Sciatic nerve (tissue), 2 donors: ENCODE measurements at places on chromosomes 1 and 21.
A peak's percentile ranks its signal among the peaks of the same experiment; 100 is the strongest.

DNA sequence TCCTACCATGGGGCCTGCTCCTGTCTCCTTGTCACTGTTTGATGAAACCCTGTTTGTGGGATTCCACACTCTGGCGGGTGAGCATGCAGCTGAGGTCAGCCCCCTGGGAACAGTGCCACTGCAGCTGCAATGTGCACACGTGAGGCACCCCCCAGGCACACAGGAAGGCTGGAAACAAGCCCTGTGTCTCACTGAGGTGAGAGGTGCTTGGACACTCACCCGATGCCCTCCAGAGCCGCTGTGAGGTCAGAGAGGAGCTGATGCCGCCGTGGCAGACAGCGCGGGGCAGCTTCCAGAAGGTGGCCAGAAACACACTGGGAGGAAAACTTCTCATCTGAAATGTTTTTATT is 49.7 kb downstream of the SLX9 start:
- no peak for DNase-seq

GRCh38 chr1:115229016-115229415 is 109.0 kb downstream of the NGF start:
- DNase-seq, result no peak

DNA sequence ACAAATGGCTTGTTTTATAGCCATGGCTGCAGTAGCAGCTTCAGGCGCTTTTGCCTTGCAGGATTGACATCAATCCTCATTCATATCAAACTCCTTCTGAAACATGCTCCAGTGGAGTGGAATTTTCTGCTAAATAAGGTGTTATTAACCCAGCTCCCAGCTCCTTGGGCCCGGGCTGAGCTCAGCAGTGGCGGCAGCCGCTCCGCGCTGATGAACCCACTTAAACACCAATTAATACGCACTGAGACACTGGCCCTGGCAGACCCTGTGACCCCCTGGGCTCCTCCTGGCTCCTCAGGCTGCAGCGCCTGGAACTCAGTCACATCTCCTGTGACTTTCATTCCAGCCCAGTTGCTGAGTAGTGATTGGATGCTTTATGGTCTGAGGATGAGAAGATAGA is 137.4 kb upstream of the GRIK3 start:
- no peak for DNase-seq

DNA sequence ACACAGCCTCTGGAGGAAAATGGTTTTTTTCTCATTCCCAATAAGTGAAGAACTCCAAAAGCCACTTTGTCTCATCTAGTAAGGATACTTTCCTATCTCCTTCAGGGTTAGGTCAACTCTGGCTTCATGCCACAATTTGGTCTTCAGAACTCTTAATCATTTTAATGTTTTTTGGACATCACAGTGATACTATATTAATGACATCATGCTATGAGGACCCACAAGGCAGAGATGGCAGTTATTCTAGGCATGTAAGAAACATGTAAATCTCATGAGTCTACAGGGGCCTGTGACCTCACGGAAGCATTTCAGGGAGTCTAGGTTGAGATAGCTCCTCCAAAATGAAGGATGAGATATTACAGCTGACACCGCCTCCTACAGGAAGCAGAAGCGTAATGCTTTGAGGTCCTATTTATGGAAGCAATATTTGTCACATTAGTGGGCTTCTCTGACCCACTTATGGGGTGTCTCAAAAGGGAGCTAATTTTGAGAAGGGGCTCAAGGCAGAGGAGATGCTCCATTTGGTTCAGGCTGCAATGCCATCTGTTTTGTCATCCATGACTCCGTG is 5.0 kb upstream of the GPR137B start:
- no peak for DNase-seq

DNA sequence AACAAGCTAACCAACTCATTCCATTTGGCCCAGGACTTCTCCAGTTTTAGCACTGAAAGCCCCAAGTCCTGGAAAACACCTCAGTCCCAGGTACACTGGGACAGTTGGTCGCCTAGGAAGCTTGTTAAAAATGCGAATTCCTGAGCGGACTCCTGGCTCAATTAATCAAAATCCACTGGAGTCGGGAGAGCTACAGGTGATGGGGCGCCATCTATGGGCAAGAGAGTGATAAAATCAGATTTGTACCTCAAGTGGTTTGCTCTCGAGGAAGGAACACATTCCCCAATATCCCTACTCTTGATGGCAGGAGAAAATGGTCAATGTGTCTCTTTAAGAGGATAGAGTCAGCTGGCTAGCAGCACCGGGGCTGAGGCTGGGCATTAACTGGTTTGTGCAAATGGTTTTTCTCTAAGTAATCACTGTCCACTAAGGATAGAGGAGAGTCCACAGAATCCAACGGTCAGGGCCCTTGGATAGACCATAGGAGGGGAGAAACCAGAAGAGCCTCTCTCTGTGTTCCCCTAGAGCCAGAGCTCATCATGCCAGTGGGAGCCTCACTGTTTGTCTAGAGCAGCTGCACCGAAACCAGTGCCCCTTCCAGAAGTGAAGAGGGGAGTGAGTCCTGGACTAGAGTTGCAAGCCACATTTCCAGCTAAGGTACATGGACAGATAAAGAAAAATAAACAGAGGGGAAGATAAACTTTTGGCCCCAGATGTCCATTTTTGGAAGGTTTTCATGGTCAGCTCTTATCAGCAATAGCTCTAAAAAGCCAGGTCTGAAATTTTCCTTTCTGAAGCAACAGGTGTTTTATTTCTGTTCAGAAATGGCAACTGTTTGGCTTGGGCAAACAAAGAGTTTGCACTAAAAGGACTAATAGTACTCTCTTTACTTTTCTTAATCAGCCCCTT is 148.5 kb downstream of the TENT5C start:
- peak; percentile 73 for DNase-seq
